Heart left ventricle (tissue), 16 donors: ENCODE measurements at places on chromosomes 11 and 22.

- no peak for DNase-seq
These were observed 3.1 kb downstream of the BET1L start for GRCh38 chr11:203945-204586.

GRCh38 chr11:66126808-66127555 lies 56.9 kb downstream of the PACS1 start:
- peak; percentile 75 for DNase-seq

DNA sequence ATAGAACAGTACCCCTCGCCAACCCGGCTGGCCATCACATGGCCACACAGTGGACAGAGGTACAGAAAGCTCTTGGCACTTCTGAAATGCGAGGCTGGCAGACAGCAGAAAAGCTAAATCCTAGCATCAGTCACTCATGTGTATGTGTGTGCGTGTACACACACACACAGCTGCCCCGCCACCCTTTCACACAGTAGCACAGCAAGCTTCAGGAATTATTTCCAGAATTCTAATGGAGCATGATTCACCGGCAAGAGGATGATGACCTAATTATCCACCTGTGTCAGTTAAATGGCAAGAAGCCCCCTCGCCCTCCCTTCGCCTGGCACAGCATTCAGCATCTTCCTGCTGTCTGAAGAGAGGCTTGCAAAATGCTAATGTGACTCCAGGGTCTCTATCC lies 336.0 kb downstream of the SHANK2 start:
- no peak for DNase-seq

DNA sequence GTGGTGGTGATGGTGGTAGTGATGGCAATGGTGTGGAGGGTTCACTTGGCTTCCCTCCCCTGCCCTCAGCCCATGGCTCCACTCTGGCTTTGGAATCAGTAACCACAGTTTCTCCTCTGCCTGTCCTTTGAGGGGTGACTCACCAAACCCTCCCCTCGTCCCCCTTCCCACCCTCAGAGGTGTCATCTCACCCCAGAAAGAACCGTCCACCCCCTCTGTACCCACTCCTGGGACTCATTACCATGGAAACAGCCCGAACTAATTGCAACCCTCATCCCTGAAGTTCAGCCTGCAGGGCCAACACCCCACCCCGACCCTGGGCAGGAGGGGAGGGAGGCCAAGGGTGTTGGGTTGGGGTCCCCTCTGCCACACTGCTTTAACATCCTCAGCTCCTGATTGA lies 26.6 kb downstream of the PHLDB1 start:
- no peak for DNase-seq

GRCh38 chr11:61090521-61090920 lies 11.8 kb upstream of the CD5 start:
- DNase-seq, result no peak

DNA sequence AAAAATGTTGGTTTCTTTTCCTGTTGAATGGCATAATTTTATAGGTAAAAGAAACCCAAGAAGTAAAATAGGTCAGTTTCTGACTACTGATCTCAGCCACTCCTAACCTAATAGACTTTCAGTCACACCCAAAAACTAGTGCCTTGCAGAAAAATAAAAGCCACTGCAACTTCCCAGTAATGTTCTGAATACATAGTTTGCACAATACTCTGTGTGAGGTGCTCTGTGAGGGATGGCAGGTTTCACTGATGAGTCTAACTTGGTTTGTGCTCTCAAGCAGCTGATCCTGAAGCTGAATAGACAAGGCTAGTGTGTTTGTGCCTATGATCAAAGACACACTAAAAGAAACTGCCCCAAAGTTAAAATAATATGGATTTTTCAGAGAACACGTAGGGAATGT lies 758.3 kb downstream of the NELL1 start:
- DNase-seq, result no peak

DNA sequence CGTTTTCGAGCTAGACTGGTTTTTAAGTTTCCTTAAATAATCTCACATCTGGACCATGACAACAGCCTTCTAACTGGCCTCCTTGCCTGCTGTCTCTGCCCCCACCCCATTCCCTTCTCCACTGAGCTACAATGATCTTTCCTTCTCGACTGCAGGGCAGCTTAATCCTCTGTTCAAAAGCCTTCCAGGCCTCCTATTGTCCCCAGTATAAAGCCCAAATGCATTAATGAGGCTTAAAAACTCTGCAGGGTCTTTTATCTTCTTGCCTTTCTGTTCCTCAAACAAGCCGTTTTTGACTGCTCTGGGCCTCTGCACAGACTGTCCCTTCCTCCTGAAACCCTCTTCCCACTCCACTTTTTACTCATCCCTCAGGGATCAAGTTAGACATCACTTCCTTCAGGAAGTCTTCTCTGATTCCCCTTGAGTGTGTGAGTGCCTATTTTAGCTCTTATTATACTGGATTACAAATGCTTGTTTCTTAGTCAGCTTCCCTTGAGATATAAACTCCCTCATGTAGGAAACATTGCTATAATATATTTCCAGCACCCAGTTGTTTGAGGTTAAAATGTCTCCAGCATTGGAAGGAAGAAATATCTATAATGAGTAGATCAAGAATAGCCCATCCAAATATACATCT lies 23.6 kb upstream of the PAMR1 start:
- no peak for DNase-seq

DNA sequence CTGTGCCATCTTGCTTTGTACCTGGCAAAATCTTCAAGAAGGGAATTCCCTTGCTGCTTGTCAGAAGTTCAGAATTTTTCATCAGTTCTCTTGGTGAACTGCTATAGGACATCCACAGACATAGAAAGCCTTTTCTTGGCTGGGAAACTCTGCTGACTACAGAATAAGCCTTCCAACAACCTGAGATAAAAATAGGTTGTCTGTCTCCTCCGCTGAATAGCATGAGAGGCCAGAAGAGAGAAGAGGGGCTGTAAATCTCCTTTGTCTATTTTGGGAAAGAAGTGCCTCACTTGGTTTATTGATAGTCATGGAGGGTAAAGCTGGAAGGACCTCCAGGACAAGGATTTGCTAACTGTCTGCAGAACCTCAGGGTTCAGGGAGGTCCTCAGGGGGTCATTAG lies 48.2 kb downstream of the C11orf91 start:
- DNase-seq, result no peak

DNA sequence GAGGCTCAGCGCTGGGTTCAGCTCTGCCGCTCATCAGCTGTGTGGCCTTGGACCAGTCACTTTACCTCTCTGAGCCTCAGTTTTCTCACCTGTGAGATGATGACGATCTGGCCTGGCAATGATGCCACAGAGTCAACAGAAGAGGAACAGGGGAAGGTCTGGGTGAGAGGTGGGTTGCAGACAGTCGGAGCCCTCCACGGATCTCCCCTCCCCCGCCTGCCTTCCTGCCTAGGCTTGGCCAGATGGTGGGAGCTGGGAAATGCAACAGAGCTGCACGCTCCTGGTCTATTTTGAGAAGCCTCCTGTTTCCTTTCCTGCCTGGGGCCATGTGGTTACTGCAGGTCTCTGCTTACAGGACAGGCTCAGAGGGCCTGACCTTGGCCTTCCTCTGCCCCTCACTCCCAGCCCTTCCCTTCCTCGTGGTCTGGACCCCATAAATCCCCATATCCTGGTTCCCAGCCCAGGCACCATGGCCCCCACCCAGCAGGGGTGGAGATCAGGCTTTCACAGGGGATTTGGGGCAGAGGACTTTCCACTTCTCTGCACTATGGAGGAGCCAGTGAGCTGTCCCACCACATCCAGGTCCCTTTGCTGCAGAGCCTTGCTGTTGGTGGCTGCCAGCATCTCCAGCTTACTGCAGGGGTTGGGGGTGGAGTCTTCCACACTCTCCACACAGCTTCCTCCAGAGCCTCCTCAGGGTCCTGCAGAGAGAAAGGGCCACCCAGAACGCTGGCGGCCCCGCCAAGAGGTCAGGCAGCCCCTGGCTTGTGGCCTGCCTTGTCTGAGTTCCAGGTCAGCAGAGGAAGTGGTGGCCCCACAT lies 46.9 kb downstream of the C11orf96 start:
- peak; percentile 79 for DNase-seq

- no peak for DNase-seq
These were observed 5.5 kb downstream of the EHD1 start for GRCh38 chr11:64872790-64873488.

DNA sequence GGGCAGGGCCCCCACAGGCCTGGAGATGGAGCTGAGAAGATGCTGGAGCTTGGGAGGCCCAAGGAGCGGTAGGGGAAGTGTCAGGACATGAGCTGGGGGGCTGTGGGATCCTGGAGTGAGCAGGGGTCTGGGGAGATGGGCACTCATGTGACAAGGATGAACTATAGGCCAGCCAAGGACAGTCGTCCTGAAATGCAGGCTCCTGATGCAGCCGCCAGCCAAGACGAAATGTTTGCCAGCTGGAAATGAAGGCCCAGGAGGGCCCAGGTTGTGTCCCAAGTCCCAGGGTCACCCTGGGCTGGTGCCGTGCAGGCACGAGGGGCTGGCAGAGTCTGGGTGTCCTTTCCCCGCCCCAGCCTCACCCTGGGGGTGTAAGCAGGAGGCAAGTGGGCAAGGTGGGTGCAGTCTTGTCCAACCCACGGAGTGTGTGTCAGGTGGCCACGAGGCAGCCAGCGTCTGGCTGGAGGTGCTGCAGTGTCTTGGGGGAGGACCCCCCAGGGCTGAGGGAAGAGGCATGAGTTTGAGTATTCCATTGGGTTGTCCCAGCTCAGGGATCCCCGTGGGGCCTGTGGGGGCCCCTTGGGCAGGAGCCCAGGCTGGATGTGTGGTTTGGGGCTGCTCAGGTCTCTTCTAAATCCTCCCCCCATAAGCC lies 21.4 kb downstream of the MRGPRG start:
- DNase-seq, result no peak

DNA sequence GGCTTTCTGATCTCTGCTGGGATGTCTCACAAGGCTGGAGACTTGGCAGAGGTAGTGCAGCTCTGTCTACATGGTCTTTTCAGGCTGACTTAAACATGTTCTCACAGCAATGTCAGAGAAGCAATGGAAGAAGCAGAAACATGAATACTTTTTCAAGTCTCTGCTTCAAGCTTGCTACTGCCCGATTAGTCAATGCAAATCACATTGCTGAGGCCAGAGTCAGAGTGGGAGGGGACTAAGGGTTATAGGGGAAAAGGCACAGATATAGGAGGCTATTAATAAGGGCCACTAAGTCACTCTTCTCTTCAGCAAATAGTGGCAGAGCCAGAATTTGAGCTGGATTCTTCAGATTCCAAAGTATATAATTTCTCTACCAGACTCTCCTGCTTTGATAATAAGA lies 390.5 kb downstream of the TMEM135 start:
- no peak for DNase-seq

DNA sequence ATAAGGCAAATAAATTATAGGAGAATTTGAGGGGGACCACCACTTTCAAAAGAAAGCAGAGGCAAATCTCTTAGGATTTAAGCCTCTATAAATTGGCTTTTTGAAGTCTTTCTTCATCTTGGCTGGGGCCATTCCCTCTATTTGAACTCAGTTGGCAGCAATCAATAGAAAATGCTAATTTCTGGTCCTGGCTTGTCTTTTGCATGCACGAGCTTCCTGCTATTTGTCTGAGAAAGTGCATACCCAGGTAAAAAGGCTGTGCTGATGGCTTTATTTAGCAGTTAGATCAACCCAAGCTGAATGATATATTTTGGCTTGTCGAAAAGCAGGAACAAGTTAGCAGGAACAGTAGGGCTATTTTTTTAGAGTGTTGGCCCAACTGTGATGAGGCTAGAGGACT lies 64.1 kb upstream of the GRAMD1B start:
- no peak for DNase-seq

GRCh38 chr11:74818283-74818946 lies 69.8 kb downstream of the RNF169 start:
- no peak for DNase-seq

GRCh38 chr22:19663821-19664355 lies 50.4 kb upstream of the SEPTIN5 start:
- peak; percentile 77 for DNase-seq
